NCI-H460 (cell line): ENCODE measurements at places on chromosomes 7 and 10. TPM values are rescaled to one million over a fixed set of nuclear protein-coding genes. Genes with fewer than 3 reads are reported as not detected.

ZNF37A gene
- 11.9 and 16.3 TPM in 2 replicates for total RNA-seq

MYL10 gene
- total RNA-seq: not detected in 2 replicates

RPA3 gene
- 52.7 and 53.7 TPM in 2 replicates for total RNA-seq

ANKRD22 gene
- total RNA-seq: 0.17 TPM in 1 of 2 replicates, not detected in the other

ACTR3C gene
- total RNA-seq: not detected in 2 replicates

ZPBP gene
- total RNA-seq: not detected in 2 replicates

GPER1 gene
- total RNA-seq: 1.9 and 2.3 TPM in 2 replicates

PKD2L1 gene
- total RNA-seq: 0.05 TPM in 1 of 2 replicates, not detected in the other

BUD31 gene
- total RNA-seq: 211 and 220 TPM in 2 replicates

GAD2 gene
- total RNA-seq: not detected in 2 replicates

FXYD4 gene
- total RNA-seq: 0.50 and 1.8 TPM in 2 replicates

MCM10 gene
- 9.8 and 10.1 TPM in 2 replicates for total RNA-seq

TAS2R60 gene
- not detected in 2 replicates for total RNA-seq

TSPAN33 gene
- total RNA-seq: 6.4 and 7.6 TPM in 2 replicates

FBXL13 gene
- 38.7 and 40.6 TPM in 2 replicates for total RNA-seq

OGDHL gene
- total RNA-seq: 0.09 and 0.30 TPM in 2 replicates

ASZ1 gene
- not detected in 2 replicates for total RNA-seq

HOXA1 gene
- total RNA-seq: 0.87 TPM in 1 of 2 replicates, not detected in the other

TMEM273 gene
- total RNA-seq: not detected in 2 replicates

TCAF2 gene
- total RNA-seq: 23.0 and 28.9 TPM in 2 replicates

LIPF gene
- not detected in 2 replicates for total RNA-seq

ASCC1 gene
- 59.6 and 59.7 TPM in 2 replicates for total RNA-seq

SLC16A12 gene
- 0.10 and 0.14 TPM in 2 replicates for total RNA-seq

SLC13A1 gene
- total RNA-seq: not detected in 2 replicates

LRMDA gene
- 0.95 and 0.99 TPM in 2 replicates for total RNA-seq

ZNF679 gene
- total RNA-seq: not detected in 2 replicates

AGFG2 gene
- 3.9 and 4.1 TPM in 2 replicates for total RNA-seq

ADCYAP1R1 gene
- not detected in 2 replicates for total RNA-seq

EVX1 gene
- total RNA-seq: 0.12 TPM in 1 of 2 replicates, not detected in the other

DRGX gene
- total RNA-seq: not detected in 2 replicates
